NCI-H2107 (cell line): ENCODE measurements at places on chromosomes 6 and 20.

- no peak for DNase-seq
Measured at GRCh38 chr6:48134246-48134645, 23.2 kb upstream of the PTCHD4 start.

DNA sequence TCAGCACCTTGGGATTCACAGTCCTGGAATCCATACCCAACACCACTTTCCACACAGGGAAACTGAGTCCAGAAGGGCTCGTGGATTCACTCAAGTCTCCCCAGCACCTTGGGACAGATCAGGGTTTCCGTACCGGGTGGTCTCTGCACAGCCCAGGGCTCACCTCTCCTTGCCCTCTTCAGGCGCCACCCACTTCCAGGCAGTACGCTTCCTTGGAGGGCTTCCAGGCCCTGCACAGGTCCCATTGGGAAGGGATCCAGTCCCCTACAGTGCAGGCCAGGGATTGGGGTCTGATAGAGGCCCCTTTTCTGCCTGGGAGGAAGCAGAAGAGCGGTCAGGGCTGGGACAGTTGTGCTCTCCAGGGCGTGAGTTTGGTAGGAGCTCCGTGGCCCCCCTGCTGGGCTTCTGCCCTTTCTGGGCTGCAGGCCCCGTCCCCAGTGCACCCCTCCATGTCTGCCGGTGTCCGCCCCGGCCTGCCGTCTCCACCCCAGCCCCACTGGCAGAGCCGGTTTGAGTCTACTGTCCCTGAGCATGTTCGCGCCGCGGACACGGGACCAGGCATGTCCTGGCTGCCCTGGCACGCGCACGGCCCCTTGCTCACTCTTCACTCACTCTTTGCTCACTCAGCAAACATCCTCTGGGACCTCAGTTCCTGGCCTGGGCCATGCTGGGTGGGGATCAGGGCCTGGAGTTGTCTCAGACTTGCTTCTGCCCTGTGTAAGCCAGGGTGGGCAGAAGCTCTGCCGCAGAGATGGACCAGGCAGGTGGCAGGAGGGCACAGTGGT lies 12.6 kb downstream of the SRC start:
- DNase-seq: no peak

DNA sequence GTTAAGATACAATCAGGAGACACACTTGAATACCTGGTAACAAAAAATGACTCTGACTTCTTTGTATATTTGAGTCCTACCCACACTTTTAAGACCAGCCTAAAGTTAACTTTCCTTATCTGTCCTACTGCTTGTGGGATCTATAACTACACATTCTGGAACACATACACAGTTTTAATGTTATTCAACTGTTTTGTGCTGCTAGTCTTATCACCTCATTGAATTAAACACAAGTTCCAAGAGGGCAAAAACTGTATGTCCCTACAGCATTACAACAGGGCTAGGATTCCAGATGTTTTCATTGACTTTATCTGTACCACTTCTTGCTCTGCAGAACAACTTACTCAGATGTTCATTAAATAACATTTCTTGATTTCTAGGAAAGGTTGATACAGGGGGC lies 2.8 kb downstream of the HMGN3 start:
- no peak for DNase-seq

DNA sequence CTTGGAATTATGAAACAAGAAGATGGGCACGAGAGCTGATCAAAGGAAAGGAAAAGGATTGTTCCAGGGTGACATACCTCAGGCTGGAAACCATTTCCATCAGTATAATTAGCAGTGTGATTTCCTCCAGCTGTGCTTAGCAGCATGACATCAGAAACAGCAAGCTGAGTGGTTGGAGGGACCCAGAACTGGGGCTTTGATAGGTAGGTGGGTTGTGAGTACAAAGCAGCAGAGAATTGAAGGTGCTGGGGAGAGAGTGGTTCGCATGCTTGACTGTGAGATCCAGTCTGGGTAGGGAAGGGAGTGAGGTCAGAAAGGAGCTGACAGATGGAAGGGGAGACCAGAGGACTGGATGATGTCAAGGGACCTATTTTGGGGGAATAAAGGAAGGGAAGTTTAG lies 90.4 kb downstream of the CD164 start:
- no peak for DNase-seq

GRCh38 chr6:148831064-148831463 lies 84.2 kb downstream of the UST start:
- no peak for DNase-seq

DNA sequence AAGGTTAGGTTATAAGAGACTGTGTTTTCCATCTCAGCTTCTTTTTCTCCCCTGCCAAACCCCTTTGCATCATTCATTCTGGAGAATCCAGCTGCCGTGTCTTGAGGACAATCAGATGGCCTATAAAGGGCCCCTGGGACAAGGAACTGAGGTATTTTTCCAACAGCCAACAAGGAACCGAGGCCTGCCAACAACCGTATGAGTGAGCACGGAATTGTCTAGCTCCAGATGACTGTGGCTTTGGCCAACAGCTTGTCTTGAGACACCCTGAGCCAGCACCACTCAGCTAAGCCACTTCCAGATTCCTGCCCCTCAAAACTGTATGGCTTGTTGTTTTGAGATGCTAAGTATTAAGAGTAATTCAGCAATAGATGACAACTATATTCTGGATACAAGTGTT lies 433.7 kb upstream of the HSF2 start:
- no peak for DNase-seq

- DNase-seq: no peak
Measured at GRCh38 chr6:64589961-64590360, 954.4 kb downstream of the PHF3 start.

GRCh38 chr6:31687321-31687720 lies 6.5 kb upstream of the LY6G5C start:
- DNase-seq: no peak

DNA sequence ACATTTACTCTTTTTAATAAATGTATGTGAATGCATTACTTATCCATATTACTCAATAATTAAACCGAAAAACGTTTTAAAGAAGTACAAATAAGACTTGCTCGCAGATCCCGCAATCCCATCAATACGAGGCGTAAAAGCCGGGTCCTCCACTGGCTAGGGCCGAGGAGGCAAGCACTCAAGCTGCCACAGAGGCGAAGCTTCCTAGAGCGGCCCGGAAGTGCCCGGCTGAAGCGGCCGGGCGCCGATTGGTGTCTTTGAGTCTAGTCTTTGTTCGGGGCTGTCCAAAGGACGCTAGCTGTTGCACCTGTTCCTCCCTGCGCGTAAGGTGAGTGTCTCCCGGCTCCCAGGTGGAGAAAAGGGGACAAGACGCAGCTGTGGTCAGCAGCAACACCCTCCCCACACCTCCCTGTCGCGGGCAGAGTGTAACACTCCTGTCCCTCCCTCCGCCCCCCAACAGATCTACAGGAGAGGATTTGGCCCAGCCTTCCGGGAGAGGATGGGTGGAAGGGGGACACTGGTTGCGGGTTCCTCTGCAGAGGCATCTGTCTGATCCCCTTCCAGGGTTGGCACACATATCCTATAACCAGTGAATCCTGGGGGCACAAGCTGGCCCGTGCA lies at the start of gene ZSCAN16:
TSS of gene ZSCAN16 (plus strand) at position 260 of the 621 bp plus-strand sequence. CDS start 835 bp downstream, outside the sequence.
- peak; percentile 37 for DNase-seq

GRCh38 chr20:1891263-1892118 lies 3.7 kb upstream of the SIRPA start:
- DNase-seq: no peak

DNA sequence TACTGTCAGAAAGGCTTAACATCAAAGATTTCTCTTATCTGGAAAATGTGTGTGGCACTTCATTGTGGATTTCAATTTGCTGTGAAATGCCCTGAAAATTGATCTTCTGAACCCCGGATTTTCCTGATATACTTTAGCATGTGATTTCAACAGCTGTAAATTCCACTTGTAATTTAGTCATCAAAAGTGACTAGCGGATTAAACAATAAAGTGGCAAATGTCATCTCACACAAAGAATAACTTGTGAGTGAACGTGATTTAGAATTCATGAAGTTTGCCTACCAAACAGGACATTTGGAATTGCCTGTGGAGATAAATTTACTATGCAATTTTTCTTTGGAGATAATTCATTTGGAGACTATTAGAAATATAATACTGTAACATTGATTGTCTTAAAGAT lies 601.6 kb downstream of the COL12A1 start:
- no peak for DNase-seq

DNA sequence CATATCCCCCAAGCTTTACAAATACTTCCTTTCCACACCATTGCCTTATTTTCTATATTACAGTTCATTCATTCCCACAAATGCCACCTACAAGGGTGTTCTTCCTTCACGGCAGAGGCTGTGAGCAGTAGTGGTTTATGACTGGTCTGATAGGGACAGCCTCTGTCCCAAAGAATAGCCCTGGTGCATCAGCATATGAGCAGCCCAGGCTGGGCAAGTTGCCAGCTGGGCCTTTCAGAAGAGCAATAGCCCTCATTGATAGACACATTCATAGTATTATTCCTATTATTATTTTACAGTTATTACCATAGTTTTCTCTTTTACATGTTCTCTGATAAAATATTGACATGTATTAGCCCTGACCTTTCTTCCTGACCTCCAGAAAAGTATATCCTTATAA lies 149.9 kb downstream of the MMS22L start:
- peak; percentile 2 for DNase-seq

- no peak for DNase-seq
Measured at GRCh38 chr20:64146301-64146935, 17.8 kb upstream of the MYT1 start.

DNA sequence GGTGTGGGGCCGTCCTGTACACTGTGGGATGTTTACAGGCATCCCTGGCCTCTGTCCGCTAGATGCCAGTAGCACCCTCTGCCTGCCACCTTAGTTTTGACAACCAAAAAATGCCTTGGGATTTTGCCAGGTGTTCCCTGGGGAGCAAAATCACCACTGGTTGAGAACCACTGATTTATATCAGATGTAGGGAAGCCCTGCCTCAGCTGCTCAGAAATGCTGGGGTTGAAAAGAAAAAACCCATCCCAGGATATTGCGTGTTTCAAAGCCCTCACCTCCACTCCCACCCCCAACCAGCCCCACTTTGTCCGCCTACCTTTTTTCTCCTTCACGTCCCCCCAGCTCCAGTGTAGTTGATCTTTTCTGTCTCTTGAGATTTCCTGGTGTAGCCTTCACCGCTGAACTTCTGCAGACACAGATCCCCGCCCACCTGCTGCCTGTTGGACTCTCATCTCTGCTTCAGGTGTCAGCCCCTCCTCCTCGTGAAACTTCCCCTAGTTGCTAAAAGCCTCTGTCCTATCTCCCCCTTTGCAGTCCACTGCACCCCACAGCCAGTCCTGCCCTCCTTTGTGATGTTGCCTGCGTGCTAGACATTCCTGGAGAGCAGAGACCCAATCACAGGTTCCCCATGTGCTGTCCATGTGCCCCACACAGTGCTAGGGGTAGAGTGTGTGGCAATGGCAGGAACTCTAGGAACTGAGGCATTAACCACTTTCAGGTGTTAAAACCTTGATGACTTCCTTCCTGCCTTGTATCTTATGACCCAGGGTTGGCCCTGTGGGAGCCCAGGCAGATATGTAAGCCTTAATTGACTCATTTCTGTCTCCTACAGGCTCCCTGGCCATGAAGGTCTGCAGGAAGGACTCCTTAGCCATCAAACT lies 98.9 kb downstream of the TBC1D7 start:
- peak; percentile 24 for DNase-seq

- DNase-seq: no peak
Measured at GRCh38 chr6:138514860-138515540, 15.7 kb upstream of the NHSL1 start.

DNA sequence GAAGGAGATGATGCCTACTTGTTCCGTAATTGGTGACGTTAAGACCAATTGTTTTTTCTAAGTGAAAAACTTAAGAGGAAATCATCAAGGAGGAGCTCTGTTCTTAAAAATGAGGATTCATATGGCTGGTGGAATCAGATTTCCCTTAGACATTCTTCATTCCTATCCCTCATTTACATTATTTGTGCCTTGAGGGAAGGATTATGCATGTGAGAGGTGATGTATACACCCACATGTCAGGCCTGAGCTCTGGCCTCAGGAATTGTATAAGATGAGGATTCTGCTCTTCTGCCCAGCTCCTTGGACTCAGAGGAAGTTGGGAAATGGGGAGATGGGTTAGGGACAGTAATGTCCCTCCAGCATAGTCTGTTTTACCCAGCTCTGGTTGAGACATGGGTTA lies 42.3 kb downstream of the SCP2D1 start:
- no peak for DNase-seq

GRCh38 chr20:60144404-60144803 lies 186.2 kb downstream of the CDH26 start:
- DNase-seq: no peak

DNA sequence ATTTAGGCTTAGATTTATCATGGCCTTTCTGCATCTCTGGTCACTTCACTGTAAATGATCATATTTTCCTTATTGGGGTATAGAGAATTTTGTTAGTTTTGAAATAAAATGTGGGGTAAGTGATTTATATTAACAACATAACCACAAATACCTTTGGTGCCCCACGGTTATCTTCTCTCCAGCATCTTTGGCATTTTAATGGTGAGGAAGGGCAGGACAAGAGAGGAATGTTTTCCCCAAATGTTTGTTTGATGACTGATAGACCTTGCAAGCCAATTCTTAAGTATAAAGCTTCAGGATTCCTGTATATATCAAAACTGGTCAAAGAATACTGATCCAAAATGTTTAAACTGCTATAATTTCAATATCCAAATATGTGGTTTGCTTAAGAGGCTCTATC lies 171.6 kb upstream of the SMLR1 start:
- no peak for DNase-seq

DNA sequence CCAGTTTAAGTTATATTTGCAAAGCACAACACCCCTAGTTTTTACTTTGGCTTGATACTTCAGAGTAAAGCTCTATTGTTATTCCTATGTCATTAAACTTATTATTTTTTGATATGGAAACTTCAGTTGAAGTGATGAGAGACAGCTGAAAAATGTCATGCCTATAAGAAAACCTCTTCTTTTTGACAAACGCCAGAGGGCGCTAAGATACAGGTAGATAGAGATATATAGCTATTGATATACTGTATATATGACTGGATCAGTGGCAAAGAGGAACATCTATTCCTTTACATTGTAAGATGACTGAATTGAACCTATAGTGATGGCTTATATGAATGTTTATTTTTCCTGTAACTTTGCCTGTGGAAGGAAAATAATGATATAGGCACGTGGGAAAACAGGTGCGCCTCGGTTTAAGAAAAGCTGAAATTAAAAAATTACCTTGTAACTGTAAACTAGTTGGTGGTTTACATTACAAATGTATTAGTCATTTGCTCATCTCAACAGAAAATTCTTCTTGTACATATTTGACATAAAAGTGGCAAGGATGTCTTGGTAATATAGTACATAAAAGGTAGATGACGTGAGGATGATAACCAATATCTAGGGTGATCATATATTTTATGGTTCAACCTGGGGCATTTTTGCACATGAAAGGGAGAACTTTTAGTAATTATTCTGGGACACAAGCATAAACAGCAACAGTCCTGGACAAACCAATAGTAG lies 74.1 kb downstream of the LAMA4 start:
- DNase-seq: peak; percentile 66

GRCh38 chr6:21199262-21199661 lies 394.3 kb upstream of the SOX4 start:
- no peak for DNase-seq

GRCh38 chr6:101294676-101295075 lies 98.8 kb upstream of the GRIK2 start:
- no peak for DNase-seq

DNA sequence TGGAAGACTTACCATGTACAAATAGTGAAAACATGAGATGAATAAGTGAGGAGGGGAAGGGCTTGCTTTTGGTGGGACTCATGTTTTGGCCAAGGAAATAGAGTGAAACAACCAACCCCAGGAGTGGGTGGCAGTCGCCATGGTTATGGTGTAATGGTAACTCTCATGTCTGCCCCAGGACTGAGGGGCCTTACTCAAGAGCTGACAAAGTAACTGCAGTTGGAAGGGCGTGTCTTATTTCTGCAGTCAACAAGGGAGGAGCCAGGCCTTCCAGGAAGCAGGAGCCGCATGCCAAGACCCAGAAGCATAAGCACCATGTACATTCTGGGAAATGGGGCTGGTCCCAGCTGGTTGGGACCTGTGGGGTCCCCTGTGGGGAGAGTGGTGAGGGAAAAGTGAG lies 108.5 kb downstream of the UNC5CL start:
- no peak for DNase-seq
